ENCODE measurements at places on chromosomes 16 and 17.

DNA sequence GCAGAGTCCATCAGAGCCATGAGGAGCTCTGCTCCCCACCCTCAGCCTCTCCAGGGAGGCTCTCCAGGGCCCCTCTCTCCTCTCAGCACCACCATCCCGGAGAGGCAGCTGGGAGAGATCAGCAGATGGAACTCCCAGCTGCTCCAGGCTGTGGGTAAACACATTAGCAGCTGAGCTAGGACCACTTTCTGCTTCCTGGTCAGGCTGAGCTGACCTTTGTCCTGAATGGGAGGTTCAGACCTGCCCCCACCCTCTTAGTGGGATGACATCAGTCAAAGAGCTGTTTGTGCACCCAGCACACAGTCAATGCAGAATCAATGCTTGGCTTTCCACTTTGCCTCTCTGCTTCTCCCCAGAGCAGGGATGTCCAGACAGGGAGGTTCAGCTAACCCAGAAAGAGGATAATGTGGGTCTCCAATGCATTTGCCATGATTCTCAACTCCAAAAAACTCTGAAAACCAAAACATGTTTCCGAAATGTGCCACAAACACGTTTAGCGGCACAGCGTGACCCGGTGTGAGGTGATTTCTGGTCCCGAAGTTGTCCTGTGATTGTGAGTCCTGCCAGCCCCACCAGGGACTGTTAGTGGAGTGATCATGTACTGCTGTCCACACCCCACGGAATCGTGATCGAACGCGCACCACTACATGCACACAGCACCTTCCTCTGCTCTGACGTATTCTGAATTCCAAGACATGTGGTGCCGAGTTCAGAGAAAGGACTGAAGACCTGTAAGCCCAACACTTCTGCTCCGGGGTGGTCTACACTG is 6.7 kb downstream of the GPR142 start:
- no peak for DNase-seq

DNA sequence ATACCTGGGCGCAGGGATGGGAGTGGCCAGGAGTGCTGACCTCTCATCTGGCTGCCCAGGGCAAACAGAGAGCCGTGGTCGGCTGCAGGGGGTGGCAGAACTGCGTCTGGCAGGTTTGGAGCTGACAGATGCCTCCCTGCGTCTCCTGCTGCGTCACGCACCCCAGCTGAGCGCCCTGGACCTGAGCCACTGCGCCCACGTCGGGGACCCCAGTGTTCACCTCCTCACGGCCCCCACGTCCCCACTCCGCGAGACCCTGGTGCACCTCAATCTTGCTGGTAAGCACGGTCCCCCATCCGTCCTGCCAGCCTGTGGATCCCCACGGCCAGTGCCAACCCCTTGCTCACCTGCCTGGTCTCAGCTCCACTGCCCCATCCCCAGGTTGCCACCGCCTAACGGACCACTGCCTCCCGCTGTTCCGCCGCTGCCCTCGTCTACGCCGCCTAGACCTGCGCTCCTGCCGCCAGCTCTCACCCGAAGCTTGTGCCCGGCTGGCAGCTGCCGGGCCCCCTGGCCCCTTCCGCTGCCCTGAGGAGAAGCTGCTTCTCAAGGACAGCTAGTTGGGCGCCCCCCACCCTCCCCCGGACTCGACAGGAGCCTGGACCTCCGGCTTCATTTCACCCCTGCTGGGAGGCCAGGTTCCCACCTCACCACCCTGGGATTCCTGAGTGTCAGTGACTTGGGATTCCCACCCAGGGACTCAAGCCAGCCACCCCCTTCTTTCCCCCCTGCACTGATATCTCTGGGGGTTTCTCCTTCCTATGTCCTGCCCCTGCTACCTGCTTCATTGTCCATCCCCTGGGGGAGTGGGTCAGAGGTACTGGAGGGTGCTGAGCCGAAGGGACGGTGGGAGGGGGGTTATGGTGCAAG is 2.0 kb upstream of the ORAI3 start:
- DNase-seq: no peak

DNA sequence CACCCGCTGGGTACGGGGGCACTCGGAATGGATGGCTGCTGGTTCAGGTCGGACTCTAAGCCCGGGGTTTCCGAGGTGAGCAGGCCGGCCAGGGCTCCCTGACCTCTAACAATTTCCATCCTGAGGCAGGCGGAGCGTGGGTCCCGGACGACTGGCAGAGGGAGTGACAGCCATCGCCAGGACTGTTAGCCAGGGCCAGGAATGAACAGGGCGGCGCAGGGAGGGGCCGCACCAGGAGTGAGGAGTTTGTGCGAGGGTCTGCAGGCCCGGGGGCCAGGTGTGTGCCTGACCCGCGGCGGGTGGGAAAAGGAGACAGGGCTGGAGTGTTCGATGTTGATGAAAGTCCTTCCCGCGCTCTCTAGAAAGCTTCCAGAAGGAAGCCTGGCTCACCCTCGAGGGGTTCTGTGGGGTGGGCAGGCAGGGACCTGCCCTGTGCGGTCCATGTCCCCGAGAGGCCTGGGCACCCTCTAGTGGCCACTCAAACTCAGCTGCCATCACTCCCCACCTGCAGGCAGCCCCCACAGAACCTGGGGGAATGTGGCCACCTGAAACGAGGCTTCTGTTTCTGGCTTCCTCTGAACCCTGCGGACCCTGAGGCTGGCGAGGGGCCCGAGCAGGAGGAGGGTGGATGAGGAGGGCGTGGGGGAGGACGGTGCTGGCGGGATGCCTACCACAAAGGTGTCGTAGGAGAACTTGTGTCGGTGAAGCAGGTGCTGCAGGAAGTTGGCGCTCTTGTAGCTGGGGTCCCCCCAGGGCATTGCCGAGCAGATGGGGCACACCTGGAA is 8.2 kb downstream of the RNF166 start:
- DNase-seq: no peak

- DNase-seq: no peak
Measured at GRCh38 chr17:21245639-21246084, 7.5 kb downstream of the NATD1 start.

GRCh38 chr16:79754081-79754480 is 153.5 kb upstream of the MAF start:
- no peak for DNase-seq

GRCh38 chr17:10013365-10014112 is 108.5 kb upstream of the RCVRN start:
- no peak for DNase-seq
